ENCODE measurements at places on chromosomes 5 and 9.
A peak's percentile ranks its signal among the peaks of the same experiment; 100 is the strongest.

DNA sequence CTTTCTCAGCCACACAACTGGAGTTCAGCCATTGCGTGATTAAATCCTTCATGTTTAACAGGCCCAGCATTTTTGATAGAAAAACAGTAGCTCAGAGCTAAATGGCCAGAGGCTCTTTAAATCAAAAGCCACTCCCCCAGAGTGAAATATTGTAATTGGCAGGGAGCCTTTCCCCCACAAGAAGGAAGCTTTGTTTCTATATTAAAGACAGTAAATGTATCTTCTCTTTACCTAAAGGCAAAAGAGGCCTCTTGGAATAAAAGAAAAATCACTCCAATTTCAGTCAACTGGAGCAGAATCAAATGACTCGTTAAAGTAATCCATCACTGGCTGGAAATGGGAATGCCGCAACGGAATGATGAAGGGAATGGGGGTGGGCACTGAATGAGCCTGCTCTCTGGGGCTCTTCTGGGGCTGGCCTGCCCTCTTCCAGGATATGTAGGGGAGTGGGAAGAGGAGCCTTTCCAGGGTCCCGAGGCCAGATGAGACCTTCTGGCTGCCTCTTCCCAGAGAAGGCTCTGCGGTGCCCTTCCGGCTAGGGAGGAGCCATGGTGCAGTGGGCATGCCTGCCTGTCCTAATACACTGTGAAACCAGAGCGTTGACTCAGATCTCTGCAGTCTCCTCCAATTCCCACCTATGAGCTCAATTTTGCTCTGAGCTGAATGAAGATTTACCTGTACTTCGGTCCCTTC lies 45.2 kb downstream of the ANKDD1B start:
- peak; percentile 37 for DNase-seq

GRCh38 chr9:71637375-71637774 lies 130.9 kb downstream of the CEMIP2 start:
- no peak for DNase-seq

DNA sequence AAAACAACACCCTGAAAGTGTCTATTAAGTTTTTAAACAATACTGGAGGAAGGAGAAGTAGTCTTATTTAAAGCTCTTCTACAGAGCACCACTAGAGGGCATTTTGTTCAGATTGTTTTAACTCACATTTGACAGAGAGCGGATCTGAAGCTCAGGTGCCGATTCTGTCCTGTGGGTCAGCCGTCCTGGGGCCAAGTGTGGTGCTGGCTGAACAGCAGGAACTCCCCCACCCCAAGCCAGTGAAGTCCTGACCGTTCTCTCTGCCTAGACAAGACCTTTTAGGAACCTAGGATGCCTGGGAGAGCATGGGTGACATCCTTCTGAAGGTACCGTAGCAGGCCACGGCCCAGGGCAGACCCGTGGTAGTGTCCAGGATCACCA lies 3.9 kb downstream of the EXOC3 start:
- peak; percentile 73 for DNase-seq

DNA sequence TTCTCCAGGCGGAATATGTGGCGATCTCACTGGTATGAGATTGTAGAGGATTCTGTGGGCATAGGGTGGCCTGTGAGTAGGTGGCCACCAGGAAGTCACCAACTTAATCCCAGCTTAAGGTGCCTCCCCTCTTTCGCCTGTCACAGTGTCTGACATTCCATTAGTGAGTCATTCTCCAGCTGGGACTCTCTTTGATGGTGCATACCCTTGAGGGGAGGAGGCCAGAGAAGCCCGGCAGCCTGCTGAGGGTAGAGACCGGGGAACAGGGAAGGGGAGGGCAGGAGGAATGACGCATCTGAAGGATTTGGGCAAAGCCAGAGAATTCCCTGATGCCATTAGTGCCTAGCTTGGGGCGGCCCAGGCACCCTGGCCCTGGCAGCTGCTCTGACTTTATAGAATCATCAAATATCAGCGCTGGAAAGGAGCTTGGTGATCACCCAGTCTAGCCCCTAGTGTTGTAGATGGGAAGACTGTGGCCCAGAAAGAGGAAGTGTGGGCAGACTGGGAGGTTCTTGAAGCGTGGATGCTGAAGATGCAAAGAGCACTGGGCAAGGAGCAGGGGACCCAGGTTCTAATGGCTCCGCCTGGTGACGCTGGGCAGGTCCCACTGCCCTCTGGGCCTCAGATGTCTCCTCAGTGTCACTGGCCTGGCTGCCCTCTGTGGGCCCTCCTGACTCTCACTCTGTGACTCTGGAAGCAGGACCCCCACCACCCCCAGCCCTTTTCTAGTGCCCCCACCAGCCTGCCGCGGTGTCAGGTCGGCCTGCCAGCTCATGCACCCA lies 41.4 kb downstream of the DAB2IP start:
- peak; percentile 48 for DNase-seq

- DNase-seq = no peak
These were observed 62.0 kb upstream of the PHF24 start for GRCh38 chr9:34896112-34896511.

DNA sequence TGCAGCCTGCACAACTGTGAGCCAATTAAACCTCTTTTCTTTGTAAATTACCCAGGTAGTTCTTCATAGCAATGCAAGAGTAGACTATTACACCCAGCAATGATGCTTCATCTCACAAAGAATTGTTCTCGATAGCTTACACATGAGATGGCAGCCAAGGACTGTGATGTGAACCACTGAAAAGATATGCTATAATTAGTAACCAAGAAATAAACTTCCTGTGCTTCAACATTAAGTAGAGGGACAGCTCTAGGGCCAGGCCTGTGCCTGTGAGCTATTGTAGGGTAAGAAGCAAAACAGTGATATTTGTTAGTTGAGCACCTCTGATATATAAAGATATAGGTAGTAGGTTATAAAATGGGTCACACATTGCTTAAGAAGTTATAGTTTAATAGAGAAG lies 41.8 kb upstream of the DPYSL3 start:
- DNase-seq = no peak

DNA sequence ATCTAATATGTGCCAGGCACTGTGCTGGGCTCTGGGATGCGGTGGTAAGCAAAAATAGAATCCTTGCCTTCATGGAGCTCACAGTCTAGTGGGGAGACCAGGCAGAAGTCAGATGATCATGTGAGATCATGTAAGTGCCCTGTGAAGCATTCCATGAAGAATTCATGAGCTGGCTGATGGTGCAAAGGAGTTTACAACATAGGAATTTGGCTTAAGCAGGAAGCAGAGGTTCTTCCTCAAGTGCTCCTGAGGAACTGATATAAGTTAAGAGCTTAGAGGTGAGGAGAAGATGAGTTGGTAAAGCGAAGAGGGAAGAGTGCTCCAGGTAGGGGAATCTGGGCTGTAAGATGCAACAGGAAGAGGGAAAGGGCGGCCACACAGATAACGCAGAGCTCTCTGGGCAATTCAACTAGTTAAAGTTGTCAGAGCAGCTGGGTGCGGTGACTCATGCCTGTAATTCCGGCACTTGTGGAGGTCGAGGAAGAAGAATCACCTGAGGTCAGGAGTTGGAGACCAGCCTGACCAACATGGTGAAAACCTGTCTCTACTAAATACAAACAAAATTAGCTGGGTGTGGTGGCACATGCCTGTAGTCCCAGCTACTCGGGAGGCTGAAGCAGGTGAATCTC lies 78.5 kb upstream of the SPATA31D4 start:
- no peak for DNase-seq

- no peak for DNase-seq
These were observed 108.5 kb downstream of the UBAP2 start for GRCh38 chr9:33939924-33940874.

- no peak for DNase-seq
These were observed 756.0 kb upstream of the C9orf72 start for GRCh38 chr9:28329323-28329722.

GRCh38 chr5:19855931-19856330 lies 132.1 kb downstream of the CDH18 start:
- no peak for DNase-seq

DNA sequence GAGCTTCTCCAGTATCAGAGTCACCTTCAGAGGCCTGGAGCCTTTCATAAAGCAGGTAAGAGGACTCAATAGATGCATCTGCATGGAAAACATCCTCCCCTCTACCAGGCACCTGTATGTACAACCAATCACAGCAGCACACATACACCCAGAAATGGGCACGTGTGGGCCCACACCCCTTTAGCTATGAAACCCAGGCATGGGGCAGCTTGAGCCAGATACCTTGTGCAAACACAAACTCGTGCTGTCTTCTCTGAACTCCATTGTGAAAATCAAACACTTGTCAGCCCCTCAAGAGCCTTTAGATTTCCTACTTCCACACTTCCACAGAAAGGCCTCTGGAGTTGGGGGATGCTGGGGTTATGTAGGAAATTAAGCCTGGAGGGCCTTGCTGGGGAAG lies 1.1 kb upstream of the CSF2 start:
- no peak for DNase-seq

DNA sequence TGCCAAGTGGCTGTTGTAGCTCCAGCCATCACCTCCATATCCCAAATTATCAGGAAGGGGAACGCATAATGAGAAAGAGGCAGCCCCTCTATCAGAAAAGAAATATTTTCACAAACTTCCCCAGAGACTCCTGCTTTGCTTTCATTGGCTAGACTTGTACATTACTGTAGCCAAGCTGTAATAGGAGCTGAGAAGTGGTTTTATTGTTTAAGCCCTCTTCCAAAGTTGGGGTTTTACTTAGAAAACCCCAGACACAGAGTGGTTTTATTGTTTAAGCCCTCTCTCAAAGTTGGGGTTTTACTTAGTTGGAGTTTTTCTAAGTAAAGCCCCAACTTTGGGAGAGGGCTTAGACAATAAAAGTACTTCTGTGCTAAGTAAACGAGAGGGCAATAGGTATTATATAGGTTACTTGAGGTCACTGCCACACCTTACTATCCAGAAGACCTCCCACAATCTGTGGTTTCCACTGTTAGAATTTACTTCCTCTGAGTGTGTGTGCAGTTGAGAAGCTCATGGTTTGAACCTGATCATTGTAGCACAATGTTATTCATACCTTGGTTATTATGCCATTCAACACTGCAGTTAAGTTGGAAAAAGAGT lies 215.7 kb upstream of the OTULINL start:
- no peak for DNase-seq

DNA sequence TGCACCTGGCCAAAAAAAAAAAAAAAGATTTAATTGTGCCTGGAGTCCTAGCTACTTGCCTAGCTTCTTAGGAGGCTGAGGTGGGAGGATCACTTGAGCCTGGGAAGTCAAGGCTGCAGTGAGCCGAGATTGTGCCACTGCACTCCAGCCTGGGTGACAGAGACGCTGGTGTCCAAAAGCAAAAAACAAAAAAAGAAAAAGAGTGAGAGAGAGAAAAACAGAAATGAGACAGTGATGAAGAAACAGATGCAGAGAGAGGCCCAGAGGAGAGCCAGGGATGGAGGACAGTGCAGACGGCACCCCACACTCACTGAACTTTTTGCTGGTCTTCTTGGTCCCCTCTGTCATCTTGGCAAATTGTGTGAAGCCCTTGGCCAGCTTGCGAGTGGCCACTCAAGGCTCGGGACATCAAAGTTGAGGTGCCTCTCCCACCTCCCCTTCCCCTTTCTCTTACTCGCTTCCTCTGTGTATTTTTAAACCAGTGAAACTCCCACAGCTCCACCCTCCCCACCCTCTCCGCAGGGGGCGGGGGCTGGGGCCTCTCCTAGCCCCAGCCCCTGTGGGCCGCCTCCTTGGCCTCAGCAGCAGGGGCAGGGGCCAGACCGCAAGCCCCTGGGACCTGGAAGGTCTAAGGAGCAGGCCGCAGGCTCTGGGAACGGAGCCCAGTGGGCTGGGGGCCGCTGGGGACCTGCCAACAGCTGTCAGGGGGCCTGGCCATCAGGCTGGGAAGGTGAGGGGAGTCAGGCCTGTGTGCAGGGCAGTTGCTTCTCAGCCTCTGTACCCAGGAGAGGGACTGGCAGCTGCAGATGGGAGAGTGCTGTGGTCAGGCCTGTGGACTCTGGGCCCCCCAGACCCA lies at the start of gene SH2D3C:
TSS of gene SH2D3C (minus strand) at position 387 of the 856 bp plus-strand sequence. CDS start at position 348, 39 bp downstream.
- no peak for DNase-seq

DNA sequence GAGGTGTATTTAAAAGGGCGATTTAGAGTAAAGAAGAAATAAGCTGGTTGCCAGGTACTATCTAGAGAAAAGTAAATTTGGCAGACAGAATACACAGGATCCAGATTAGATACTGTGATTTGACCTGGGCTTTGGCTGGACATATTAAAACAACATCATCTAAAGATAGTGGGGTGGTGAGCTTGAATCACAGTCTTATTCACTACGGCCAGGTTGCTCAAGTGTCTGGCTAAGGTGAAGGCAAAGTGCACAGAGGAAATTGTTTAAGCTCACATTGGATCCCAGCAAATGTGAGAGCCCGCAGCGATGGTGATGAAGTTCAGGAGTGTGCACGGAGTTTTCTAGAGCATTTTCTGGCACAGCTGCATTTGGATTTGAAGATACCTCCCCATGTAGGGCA lies 398.2 kb upstream of the MEF2C start:
- DNase-seq = no peak

- DNase-seq = no peak
These were observed 494 bp downstream of the PTCH1 start for GRCh38 chr9:95516221-95516733.

- peak; percentile 23 for DNase-seq
These were observed 69.2 kb upstream of the CCDC180 start for GRCh38 chr9:97237951-97238889.

GRCh38 chr5:168408561-168409305 lies 77.5 kb upstream of the RARS1 start:
- DNase-seq = no peak

DNA sequence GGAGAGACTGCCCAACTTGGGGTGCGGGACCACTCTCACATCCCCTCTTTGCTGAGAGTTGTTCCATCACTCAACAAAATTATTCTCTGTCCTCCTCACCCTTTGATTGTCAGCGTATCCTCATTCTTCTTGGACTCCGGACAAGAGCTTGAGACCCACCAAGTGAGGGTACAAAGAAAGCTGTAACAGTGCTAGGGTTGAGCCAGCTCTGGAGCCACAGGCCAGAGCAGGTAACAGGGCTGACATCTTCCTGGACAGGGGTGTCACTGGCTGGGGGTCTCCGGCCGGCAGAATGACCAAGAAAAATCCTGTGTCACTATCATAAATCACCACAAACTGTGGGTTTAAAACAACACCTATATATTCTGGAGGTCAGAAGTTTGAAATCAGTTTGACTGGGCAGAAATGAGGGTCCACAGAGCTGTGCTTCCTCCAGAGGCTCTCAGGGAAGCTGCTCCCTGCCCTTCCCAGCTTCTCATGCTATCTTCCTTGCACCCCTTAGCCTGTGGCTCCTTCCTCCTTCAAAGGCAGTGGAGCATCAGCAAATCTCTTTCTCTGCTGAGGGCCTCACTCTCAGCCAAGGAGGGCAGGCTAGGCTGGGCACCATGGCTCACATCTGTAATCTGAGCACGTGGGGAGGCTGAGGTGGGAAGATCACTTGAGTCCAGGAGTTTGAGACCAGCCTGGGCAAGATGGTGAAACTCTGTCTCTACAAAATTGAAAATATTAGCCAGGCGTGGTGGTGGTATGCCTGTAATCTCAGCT lies 4.1 kb upstream of the BBLN start:
- DNase-seq = no peak

DNA sequence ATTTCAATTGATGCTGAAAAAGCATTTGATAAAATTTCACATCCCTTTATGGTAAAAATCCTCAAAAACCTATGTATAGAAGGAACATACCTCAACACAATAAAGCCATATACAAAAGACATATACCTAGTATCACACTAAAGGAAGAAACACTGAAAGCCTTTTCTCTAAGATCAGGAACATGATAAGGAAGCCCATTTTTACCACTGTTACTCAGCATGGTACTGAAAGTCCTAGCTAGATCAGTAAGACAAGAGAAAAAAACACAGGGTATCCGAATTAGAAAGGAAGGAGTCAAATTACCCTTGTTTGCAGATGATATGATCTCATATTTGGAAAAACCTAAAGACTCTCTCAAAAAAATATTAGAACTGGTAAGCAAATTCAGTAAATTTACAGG lies 350.2 kb upstream of the PDE4D start:
- no peak for DNase-seq
